ENCODE measurements at places on chromosomes 5 and 9.

- no peak for DNase-seq
Observed at GRCh38 chr9:130473566-130473965, 28.8 kb downstream of the ASS1 start.

DNA sequence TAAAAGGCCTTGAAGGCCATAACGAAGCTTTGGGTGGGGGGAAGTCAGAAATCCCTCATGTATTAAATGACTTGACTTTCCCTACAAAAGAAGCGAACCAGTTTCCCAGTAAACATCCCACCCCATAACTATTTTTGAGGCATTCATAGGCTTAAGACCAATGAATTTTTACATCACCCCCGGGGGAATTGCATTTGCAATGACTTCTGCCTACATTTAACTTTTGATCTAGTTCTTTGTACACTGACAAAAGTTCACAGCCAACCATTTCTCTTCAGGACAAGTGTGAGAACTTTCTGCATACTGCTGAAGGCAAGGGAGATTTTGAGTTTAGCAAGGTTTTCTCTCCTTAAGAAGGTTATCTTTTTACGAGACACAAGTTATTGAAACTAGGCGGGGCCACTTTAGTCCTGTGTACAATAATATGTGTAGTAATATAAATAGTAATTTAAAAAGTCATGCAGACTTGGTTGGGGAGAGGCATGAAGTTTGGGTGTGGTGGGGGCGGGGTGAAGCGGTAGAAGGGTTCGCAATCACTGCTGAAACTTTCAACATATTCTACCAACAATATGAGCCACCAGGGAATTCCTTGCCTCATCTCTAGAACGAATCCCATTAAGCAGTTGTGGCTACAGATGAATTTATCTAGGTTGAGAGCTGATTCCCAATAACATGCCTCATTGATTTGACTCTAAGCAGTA, 2.5 kb downstream of the TJP2 start:
- no peak for DNase-seq

DNA sequence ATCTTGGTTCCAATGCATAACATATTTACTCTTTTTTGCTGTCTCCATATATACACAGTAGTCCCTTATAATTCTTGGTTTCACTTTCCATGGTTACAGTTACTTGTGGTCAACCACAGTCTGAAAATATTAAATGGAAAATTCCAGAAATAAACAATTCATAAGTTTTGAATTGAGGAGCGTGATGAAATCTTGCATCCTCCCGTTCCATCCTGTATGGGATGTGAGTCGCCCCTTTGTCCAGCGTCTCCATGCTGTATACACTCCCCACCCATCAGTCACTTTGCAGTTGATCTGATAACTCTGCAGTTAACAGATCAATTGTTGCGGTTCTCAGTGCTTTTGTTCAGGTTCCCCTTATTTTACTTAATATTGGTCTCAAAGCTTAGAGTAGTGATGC, 11.5 kb upstream of the FAF2 start:
- DNase-seq = no peak

GRCh38 chr5:140111859-140112551, 1.9 kb upstream of the PURA start:
- no peak for DNase-seq

DNA sequence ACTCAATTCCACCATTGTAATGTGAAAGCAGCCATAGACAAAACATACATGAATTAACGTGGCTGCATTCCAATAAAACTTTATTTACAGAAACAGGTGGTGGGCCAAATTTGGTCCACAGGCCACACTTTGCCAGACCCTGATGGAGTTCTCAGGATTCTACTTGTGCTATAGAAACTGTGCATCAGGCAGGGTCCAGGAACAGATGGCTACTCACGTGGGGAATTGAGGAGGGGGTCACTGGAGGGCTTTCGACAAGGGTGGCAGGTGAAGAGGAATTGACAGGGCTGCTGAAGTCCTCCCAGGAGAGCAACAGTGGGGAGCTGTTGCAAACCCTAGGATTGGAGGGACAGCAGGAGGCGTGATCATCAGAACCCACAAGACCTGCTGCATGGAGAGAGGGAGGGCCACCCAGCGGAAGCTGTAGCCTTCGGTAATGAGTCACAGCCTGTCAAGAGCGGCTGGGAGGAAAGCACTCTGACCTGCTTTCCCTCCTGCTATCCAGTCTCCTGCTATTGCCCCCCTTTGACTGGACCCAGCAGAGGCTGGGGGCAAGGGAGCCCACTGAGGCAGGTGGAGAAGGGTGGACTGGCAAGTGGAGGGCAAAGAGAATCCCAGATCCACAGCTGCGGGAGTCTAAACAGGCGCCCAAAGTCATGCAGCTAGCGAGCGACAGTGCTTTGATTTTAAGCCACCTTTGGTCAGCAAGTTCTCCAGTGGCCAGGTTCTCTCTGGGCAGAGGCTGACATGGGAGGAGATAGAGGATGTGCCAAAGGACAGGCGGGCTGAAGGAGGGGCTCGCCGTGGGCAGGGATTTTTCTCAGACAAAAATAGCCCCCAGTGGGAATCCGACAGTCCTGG, 138.3 kb upstream of the SMIM23 start:
- DNase-seq = no peak

GRCh38 chr5:95697781-95698681, 15.2 kb upstream of the SPATA9 start:
- DNase-seq = no peak

GRCh38 chr9:71763832-71764231, 4.5 kb downstream of the CEMIP2 start:
- no peak for DNase-seq

- peak; percentile 5 for DNase-seq
Observed at GRCh38 chr5:62260513-62260912, 45.5 kb upstream of the KIF2A start.

DNA sequence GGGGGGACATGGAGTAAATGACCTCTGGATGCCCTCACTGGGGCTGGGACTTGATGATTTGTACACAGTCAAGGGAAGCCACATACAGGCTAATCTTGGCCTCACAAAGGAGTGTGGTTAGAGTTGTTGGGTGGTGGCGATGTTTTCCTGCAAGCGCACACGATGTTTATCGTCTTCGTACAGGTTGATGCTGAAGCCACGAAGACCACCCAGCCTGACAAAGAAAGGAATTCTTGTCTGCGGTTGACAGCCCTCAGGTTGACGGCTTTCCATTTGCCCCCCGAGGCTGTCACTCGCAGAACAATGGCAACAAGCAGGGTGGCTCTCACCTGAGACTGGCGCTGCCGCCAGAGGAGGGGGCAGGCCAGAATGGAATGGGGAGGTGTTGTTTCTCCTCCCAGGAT, 14.1 kb upstream of the XPA start:
- DNase-seq = no peak

DNA sequence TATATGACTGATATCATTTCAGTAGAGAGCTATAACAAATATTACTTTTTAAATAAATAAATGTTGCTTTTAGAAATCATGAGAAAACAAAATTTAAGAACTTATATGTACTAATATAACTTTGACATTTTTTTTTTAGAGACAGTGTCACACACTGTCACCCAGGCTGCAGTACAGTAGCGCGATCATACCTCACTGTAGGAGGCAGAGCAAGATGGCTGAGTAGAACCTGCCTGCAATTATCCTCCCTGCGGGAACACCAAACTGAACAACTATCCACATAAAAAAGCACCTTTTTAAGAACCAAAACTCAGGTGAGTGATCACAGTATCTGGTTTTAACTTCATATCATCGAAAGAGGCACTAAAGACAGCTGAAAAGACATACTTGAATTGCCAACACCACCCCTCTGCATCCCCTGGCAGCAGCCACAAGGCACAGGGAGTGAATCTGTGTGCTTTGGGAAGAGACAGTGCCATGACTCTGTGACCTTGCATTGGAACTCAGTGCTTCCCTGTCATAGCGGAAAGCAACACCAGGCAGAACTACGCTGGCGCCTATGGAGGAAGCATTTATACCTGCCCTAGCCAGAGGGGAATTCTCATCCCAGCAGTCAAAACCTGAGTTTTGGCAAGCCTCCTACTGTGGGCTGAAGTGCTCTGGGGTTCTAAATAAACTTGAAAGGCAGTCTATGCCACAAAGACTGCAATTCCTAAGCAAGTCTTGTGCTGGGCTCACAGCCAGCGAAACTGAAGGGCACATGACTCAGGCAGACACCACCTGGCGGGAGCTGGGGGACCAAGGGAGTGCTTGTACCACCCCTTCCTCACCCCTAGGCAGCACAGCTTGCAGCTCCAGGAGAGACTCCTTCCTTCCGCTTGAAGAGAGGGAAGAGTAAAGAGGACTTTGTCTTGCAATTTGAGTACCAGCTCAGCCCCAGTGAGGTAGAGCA, 142.7 kb downstream of the FBXL17 start:
- no peak for DNase-seq

DNA sequence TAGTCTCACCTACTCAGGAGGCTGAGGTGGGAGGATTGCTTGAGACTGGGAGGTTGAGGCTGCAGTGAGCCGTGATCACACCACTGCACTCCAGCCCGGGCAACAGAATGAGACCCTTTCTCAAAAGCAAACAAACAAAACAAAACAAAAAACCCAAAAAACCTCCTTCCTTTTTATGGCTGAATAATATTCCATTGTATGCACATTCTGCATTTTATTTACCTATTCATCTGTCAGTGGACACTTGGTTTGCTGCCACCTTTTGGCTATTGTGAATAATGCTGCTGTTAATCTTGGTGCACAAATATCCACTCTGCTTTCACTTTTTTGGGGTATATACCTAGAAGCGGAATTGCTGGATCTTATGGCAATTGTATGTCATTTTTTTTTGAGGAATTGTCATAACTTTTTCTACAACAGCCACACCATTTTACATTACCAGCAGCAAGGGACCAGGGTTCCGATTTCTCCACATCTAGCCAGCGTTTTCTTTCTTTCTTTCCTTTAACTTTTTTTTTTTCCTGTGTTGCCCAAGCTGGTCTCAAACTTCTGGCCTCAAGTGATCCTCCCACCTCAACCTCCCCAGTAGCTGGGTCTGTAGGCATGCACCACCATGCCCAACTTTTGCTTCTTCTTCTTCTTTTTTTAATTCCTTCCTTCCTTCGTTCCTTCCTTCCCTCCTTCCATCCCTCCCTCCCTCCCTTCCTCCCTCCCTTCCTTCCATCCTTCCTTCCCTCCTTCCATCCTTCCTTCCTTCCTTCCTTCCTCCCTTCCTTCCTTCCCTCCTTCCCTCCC, 30.6 kb downstream of the NKX2-5 start:
- DNase-seq = peak; percentile 25

DNA sequence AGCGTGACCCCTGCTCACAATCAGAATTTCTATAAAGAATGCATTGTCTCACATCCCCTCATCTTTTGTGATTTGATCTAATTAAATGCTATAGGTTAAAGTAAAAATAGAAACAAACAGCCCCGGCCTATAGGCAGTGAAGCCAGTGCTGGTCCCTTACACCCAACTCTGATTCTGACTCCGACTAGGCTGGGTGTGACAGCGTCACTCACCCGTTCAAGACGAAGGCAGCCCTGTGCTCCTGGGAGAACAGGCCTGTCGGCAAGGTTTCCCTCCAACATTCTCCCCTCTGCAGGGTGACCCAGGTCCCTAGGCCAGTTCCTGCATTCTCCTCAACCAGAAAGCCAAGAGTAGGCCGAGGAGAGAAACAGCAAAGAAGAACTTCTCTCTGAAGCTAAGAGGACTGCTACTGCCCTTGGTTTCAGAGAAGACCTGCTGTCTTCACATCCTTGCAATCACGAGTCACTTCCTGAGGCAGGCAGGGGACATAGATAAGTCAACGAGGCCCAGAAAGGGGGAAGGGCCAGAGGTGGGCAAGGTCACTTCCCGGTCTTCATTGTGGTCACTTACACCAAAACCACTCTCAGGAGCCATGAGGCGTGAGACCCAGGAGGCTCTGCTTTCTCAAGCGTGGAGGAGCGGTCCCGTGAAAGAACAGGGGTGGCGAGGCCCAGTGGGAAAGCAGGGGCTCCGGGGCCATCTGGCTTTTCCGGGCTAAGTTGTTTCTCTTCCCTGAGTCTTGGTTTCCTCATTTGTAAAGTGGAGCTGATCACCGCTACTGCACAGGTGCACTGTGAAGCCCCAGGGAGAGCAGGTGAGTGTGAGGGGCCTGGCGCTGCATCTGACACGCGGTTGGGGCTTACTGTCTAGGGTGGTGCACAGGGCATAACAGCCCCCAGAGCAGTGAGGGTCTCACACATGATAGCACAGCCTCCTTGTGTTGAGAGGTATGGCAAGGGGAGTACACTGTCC, 200.8 kb downstream of the CRB2 start:
- no peak for DNase-seq

DNA sequence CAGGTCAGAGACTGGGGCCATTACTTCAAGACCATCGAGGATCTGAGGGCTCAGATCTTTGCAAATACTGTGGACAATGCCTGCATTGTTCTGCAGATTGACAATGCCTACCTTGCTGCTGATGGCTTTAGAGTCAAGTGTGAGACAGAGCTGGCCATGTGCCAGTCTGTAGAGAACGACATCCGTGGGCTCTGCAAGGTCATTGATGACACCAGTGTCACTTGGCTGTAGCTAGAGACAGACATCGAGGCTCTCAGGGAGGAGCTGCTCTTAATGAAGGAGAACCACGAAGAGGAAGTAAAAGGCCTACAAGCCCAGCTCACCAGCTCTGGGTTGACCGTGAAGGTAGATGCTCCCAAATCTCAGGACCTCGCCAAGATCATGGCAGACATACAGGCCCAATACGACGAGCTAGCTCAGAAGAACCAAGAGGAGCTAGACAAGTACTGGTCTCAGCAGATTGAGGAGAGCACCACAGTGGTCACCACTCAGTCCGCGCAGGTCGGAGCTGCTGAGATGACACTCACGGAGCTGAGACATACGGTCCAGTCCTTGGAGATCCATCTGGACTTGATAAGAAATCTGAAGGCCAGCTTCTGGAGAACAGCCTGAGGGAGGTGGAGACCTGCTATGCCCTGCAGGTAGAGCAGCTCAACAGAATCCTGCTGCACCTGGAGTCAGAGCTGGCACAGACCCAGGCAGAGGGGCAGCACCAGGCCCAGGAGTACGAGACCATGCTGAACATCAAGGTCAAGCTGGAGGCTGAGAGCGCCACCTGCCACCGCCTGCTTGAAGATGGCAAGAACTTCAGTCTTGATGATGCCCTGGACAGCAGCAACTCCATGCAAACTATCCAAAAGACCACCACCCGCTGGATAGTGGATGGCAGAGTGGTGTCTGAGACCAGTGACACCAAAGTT, 9.3 kb downstream of the NIPBL start:
- DNase-seq = no peak

DNA sequence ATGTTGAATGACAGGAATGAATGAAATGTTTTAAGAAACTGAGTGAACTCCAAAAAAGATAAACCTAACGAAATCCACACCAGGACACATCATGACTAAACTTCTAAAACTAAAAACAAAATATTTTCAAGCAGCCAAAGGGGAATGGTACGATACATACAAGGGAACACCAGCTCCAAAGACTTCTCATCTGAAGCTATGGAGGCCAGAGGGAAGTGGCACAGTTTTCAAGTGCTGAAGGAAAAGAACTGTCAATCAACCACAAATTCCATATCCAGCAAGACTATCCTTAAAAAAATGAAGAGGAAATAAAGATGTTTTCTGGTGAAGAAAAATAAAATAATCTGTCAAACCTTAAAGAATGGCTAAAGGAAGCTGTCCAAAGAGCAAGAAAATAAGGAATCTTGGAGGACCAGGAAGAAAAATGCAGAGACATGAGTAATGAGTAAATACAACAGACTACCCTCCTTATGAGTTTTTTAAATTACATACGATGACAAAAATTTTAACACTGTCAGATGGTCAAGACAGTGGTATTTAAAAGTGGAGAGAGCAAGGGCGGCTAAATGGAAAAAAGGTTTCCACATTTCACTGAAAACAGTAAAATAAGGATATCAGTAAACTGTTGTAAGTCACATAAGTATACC, 12.0 kb downstream of the CAMSAP1 start:
- no peak for DNase-seq

- no peak for DNase-seq
Observed at GRCh38 chr5:166768536-166768935, 1522.9 kb upstream of the WWC1 start.
